ENCODE measurements at places on chromosomes 2 and 18.

DNA sequence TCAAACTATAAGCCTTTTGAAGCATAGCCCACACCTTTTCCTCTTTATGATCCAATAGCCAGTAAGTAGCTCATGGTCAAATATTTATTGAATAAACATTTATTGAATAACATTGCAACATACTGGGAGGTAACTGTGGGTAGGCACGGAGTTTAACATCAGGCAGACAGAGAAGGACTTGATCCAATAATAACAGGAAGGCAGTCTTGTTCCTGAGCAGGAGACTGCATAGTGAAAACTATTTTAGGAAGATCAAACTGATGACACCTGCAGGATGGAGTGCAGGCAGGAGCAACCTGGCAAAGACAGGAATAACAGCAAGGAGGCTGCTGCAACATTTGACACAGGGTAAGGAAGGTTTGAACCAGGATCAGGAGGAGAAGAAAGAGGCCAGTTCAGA is 3.1 kb upstream of the DCTN1 start:
- DNase-seq = no peak

GRCh38 chr2:167925758-167926157 is 321.6 kb downstream of the STK39 start:
- DNase-seq = no peak

GRCh38 chr2:64837925-64838641 is 151.1 kb upstream of the SLC1A4 start:
- no peak for DNase-seq

DNA sequence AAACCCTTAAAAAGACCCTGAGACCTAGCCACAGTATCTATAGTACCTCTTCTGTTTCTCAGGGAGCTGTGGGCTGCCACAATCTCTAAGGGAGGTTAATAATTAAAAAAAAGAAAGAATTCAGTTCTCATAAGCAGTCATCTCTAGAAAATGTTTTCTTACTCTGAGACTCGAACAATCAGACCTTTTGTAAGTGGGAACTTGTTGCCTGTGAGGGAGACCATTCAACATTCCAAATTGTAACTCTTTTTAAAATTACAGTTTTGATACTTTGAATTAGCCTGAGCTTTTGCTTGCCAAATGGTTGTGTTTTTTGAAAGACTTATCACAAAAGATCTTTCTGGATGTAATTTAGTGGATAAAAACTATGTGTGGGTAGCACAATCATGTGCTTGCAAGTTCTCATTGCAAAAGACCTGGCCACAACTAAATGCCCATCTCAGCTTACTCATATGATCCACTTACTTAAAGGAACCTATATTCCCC is 33.3 kb downstream of the IL1R2 start:
- DNase-seq = no peak

DNA sequence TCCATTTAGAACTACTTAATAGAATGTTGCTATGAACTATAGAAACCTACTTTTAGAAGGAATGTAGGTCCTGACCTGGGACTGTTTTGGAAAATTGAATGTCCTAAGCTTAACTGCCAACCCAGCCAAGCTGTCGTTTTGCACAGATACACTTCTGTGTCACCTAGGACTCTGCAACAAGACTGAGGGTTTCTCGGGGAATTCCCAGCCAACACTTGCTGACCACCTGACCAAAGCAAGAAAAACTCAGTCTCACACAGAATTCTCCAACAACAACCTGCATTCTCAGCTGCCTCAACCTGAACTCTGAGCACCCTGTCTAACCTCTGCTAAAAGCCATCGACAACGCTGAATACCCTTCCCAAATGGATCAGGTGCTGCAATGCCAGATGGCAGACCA is 128.2 kb downstream of the SS18 start:
- no peak for DNase-seq

DNA sequence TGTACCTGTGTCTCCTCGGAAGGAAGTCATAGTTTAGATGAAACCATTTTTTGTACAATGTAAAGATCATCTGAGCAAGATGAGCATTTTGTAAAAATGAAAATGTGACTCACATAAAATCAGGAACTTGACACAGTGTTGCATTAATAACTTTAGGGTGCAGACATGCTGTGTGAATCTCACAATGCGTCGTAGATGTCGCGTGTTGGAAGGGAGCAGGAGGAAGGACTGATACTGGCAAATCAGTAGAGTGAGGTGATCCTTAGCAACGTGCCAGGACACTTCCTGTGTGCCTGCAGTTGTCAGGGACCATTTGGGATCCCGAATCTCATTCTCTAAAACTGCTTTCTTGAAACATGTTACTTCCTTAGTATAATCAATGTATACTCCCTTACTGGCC is 103.1 kb downstream of the SH3BP4 start:
- no peak for DNase-seq

DNA sequence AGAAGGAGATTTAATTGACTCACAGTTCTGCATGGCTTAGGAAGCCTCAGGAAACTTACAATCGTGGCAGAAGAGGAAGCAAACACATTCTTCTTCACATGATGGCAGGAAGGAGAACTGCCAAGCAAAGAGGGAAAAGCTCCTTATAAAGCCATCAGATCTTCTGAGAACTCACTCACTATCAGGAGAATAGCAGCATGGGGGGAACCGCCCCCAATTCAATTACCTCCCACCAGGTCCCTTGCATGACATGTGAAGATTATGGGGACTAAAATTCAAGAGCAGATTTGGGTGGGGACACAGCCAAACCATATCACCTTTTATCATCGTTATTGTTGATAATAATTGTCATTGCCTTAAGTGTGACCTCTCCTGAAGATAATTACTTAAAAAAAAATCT is 197.9 kb upstream of the SLC14A2 start:
- DNase-seq = no peak

DNA sequence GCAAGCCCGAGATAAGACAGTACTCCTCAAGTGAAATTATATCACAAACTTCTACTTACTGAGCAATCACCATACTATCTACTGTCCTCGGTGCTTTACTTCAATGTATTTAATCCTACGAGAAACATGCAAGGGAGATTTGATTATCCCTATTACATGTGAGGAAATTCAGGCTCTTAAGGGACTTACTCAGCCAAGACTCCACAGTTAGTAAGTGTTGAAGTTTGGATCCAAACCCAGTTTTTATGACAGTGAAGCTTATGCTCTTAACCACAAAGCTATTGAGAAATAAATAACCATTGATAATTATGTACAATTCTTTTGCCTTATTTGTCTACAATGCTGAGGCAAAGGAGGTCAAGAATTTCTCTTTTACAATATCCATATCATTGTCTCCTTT is 672.9 kb upstream of the ACVR2A start:
- DNase-seq = no peak

GRCh38 chr2:209624192-209624938 is 147.3 kb upstream of the UNC80 start:
- DNase-seq = no peak

- no peak for DNase-seq
Measured at GRCh38 chr2:237507512-237507911, 20.5 kb downstream of the MLPH start.

GRCh38 chr2:171158790-171159371 is 1.8 kb downstream of the TLK1 start:
- DNase-seq = no peak

- DNase-seq = no peak
Measured at GRCh38 chr18:6202861-6203260, 211.8 kb downstream of the L3MBTL4 start.

GRCh38 chr2:163667064-163667887 is 68.5 kb downstream of the FIGN start:
- DNase-seq = no peak

DNA sequence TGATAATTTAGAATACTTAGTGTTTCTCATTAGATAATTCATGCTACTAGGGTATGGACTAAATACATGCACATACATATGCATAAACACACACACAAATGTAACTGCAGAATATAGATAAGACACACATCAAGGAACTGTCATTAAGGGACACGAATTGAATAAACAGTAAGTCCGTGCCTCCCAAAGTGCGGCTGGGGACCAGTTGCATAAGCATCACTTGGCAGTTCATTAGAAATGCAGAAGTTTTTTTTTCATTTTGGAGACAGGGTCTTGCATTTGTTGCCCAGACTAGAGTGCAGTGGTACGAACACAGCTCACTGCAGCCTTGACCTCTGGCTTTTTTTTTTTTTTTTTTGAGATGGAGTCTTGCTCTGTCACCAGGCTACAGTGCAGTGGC is 130.0 kb upstream of the CCDC195 start:
- no peak for DNase-seq

DNA sequence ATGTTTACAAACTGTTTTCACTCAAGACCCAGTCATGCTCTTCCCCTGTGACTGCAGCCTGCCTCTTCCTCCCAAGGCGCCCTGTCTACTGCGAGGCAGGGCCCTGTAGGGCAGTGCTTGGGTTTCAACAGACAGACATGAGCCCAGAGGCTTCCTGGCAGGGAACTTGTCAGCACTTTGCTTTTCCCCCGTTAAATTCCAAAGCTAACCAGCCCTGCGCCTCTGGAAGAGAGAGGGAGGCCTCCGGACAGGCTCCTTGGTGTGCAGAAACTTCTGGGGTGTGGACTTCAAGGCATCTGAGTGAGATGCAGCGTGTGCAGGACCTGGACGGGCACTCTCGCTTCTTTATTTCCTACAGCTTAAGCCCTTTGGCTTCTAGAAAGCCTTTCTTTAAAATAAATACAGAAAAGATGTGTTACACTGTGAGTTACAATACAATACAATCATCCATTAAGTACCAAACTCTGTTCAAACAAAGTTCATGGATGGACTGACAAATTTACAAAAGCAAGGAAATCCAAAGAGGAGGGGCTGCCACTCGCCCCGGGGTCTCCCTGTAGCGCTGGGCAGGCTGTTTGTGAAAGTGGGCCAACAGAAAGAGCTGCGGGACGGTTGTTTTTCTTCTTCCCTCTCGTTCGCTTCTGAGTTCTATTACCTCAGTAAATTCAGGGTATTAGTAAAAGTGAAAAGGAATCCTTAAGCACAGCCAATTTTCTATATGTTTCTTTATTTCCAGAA is 8.8 kb upstream of the ZNF516 start:
- no peak for DNase-seq

DNA sequence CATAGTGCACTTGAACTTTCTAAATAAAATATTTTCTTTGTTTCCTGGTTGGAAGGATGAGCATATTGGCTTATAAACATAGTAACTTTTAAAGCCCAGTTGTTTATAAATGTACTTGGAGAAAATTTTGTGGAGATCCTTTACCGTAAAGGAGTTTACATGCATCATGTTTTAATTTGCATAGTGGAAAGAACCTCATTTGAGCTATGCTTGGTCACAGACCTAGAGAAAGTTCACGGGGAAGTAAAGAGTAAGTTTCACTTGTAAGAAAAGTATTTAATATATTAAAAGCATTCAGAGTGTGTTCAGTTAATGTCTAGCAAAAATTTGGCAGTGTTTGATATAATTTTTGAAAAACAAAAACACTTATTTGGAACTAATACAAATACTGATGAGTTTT is 45.3 kb downstream of the PIKFYVE start:
- DNase-seq = no peak

GRCh38 chr2:72554381-72554780 is 271.5 kb downstream of the EXOC6B start:
- DNase-seq = no peak

DNA sequence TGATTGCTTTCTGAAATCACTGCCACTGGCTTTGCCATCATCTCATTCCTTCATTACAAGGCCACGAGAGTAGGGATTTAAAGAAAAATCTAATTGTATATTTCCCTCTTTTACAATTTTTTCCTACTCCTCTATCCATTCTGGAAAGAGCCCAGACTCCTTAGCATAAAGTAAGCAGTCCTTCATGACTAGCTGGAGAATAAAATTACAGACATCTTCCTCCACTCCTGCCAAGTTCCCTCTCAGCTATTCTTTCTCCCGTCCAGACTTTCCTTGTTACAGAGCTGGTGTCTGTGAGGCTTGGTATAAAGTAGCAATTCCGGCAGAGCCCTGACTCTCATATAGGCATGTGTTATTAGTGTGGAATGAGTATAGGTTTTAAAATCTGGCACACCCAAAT is 806.8 kb downstream of the PLCL1 start:
- DNase-seq = no peak

DNA sequence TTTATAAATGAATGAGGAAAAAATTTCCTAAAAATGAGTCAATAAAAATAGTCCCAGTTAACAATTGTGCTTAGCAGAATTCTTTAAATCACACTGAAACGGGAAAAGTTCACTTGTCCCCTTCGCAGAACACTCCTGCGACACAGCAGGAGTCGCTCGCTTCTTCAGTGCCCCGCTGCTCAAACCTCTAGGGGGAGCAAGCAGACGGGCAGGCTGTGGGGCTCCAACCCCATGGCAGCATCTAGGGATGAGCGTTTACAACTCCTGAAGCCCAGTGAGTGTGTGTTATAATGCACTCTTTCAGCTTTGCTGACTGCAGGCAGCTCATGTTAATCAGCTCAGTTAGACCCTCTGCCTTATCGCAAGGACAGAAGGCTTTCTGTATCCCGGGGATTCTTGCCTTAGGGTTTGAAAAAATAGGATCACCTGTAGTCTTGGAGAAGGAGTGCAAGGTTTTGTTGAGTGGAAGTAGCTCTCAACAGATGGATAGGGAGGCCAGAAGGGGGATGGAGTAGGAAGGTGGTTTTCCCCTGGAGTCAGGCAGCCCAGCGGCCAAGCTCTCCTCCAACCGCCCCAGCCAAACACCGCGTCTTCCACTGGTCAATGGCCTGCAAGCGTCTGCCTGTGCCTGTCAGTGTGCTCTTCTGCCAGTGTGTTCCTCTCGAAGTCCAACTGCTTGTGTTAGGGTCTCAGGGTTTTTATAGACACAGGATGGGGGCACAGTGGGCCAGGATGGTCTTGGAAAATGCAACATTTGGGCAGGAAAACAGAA is 1977.7 kb upstream of the LRRTM1 start:
- DNase-seq = no peak

- DNase-seq = no peak
Measured at GRCh38 chr2:198788676-198789075, 669.1 kb downstream of the SATB2 start.

DNA sequence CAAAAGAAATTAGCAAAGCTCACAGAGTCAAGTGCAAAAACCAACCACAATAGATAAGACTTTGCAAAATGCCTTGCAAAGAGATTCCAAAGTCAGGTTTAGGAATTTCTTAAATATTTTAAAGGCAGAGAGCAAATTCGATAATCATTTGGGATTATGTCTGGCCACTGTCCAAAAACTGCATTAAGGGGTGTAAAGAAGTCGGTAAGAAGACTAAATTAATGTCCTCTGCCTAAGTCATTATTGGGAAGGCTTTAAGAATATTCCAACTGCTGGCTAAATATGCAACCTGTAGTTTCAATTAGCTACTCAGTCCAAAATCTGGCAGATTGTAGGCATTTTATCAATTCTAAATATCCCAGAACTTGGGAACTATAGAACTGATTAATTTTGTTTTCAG is 13.7 kb upstream of the LRP1B start:
- DNase-seq = no peak

- DNase-seq = no peak
Measured at GRCh38 chr2:35522450-35522849, 833.1 kb upstream of the CRIM1 start.

GRCh38 chr2:27756091-27756490 is 15.4 kb upstream of the MRPL33 start:
- DNase-seq = no peak

DNA sequence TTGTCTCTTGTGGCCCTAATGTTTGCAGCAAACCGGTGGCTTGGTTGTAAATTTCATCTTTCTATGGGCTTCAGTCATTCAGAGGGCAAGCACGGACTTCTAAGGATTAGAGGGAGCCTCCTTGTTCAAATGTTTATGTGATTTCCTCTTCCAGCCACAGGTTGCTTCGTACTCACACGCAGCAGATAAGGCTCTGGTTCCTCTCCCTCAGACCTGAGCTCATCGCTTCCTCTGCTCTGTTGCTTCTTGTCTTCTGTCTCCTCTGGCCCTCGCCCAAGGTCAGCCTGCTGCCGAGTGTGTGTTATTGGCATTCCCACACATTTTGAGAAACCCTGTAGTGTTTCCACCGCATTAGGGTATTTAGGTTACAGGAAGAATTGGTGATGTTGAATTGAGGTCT is 44.0 kb downstream of the MYL12B start:
- DNase-seq = no peak
